ENCODE measurements at places on chromosomes 5 and 9.
A peak's percentile ranks its signal among the peaks of the same experiment; 100 is the strongest.

GRCh38 chr9:27427272-27427643 lies 96.8 kb upstream of the IFNK start:
- no peak for DNase-seq

DNA sequence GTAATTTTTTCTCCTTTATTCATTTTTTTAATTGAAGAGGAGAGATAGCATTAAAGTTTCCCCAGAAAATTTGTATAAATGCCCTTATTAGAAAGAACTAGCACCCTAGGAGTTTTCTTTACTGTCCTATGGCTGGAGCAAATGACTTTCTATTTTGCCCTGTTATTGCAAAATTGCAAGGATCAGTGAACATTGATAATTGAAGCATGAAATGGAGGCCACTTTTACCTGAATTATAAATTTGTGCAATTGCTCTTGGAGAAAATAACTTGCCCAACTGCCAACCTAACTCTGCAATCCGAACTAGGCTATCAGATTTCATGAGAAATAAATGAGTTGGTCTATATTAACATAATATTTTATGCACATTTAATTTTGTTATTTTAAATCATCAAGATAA lies 111.9 kb downstream of the MTRR start:
- DNase-seq: peak; percentile 29

- no peak for DNase-seq
Measured at GRCh38 chr9:133453651-133454050, 6.1 kb upstream of the CACFD1 start.

DNA sequence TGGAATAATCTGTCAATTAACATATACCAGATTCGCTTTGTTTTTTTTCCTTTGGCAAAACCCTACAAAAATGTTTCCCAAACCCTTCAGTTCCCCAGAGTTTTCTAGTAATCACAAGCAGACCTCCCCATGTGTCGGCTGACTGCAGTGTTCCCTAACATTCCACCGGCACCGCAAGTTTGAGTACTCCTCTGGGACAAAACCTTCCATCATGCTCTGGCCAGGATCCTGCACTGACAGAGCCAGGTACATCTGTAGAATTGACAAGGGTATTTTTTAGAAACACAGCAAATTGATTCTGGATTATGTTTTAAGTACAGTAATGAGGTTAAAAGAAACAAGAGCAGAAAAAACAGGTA lies 174.7 kb downstream of the GAS1 start:
- no peak for DNase-seq

GRCh38 chr5:56419667-56420066 lies 186.5 kb upstream of the ANKRD55 start:
- DNase-seq: no peak

DNA sequence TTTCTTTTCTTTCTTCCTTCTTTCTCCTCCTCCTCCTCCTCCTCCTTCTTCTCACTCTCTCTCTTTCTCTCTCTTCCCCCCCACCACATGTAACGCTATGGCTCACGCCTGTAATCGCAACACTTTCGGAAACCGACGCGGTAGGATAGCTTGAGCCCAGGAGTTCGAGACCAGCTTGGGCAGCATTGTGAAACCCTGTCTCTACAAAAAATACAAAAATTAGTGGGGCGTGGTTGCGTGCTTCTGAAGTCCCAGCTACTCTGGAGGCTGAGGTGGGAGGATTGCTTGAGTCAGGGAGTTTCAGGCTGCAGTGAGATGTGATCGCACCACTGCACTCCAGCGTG lies 736 bp upstream of the GLDC start:
- DNase-seq: no peak

GRCh38 chr9:127405344-127406125 lies 8.6 kb downstream of the SLC2A8 start:
- DNase-seq: no peak

- DNase-seq: no peak
Measured at GRCh38 chr9:113719919-113720318, 156.2 kb upstream of the ZNF618 start.

- no peak for DNase-seq
Measured at GRCh38 chr5:106267256-106267655, 1403.5 kb downstream of the EFNA5 start.

- no peak for DNase-seq
Measured at GRCh38 chr5:14202462-14202861, 59.3 kb downstream of the TRIO start.

All from NCI-H1105 treated with DMSO at 0.1 percent for 48 hours (cell line).